Fibroblast of skin of scalp (primary cell): ENCODE measurements at places on chromosomes 2 and 18.
A peak's percentile ranks its signal among the peaks of the same experiment; 100 is the strongest.

DNA sequence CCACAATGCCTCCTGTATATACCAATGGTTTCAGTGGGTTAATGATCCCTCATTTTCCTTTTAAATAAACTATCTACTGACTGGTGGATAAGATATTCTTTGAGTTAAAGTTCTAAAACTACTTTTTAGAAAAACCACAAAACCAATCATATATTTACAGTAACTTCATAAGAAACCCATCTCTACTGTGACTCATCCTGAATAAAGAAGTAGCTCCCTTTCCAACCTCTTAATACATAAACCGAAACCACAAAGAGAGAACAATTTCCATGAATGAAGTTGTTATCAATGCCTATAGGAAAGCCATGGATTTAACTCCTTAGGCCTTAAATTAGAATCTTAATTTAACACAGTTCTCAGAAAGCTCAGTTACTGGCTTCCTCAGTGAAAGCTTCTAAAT, 227.0 kb upstream of the SMAD7 start:
- peak; percentile 77 for DNase-seq

DNA sequence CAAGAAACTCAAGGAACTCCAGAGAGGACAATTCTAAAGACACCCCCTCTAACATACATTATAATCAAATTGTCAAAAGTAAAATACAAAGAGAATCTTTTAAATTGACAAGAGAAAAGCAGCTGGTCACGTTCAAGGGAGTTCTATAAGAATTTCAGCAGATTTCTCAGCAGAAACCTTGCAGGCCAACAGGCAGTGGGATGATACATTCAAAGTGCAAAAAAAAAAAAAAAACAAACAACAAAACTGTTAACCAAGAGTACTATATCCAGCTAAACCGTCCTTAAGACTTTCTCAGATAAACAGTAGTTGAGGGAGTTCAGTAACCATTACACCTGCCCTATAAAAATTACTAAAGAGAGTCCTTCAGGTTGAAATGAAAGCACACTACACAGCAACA, 33.9 kb downstream of the CCDC138 start:
- DNase-seq: no peak

- no peak for DNase-seq
Measured at GRCh38 chr18:61975526-61976326, 82.9 kb upstream of the RNF152 start.

DNA sequence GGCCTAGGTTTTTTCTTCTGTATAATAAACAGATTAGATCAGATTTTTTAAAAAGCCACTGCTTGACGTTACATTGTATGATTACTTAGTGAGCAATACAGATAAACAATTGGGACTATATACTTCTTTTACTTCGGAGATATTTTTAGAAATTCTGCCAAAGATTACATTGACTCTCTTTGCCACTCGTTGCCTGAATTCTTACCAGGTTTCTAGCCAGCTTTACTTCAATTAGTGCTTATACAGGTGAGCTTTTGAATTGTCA, 156.6 kb downstream of the HAUS1 start:
- no peak for DNase-seq

DNA sequence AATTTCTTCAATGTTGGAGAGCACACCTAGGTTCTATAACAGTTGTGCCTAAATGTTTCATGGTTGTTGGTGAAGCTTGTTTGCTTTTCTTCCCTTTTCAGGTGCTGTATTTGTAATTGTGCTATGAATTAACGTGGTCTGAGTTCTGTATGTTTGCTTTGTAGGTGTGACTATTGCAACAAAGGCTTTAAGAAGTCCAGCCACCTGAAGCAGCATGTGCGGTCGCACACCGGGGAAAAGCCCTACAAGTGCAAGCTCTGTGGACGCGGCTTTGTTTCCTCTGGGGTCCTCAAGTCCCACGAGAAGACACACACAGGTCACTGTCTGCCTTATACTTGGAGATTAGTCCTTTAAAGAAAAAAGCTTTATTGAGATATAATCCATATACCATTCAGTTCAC, 91.2 kb downstream of the ZNF236 start:
- no peak for DNase-seq

GRCh38 chr2:134217924-134218323, 35.9 kb upstream of the MGAT5 start:
- no peak for DNase-seq
